ENCODE measurements at places on chromosomes 6 and 20. TPM values are rescaled to one million over a fixed set of nuclear protein-coding genes. Genes with fewer than 3 reads are reported as not detected.

DNA sequence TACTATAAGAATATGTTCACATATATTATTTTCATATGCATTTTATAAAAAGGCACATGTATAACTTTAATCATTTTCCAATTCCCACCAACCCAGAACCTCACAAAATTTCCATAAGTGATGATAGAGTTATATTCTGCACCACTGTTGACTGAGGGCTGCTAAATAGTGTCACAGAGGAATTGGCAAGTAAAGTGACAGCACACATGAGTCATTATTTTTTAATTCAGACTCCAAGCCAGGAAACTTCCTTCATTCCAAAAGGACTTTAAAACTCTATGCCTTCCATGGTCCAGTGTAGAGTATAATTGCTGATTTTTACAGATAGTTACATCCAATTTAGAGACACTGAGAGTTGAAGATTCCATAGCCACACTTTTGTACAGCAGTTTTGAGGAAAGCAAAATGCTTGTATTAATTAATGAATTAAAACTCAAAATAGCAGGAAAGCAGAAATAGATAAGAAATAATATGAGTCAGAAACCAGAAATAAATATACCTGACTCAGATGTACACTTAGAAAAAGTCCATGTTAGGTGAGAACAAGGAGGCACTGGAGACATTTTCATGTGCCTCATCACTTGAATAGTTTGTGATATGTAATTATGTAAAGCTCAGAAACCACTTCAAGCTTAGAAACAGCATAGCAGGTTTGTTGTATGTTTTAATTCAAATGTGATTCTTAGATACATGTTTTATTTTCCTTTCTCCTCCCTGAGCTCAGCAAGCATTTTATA is 425.2 kb upstream of the OPRM1 start:
- H3K4me1 ChIP-seq: no peaks in the 10 kb centered on the region
- H3K27ac ChIP-seq: no peak overlapping the region
- no peak overlapping the region for H3K4me3 ChIP-seq
- DNase-seq: no peak
- H3K27me3 ChIP-seq: no peaks in the 10 kb centered on the region
- no peaks in the 10 kb centered on the region for H3K36me3 ChIP-seq

GRCh38 chr6:46998436-46999017 is 43.6 kb downstream of the ADGRF1 start:
- no peaks in the 10 kb centered on the region for H3K36me3 ChIP-seq
- no peak overlapping the region for H3K27ac ChIP-seq
- no peak for DNase-seq
- no peak overlapping the region for H3K4me3 ChIP-seq

The HTR1B gene
- total RNA-seq: not detected

GRCh38 chr6:46491628-46492547 is 639 bp upstream of the RCAN2 start:
- DNase-seq: no peak
- peak overlapping the region; percentile 66 for H3K4me3 ChIP-seq
- H3K36me3 ChIP-seq: peaks cover 5% of the 10 kb centered on the region

The CDSN gene
- not detected for total RNA-seq

DNA sequence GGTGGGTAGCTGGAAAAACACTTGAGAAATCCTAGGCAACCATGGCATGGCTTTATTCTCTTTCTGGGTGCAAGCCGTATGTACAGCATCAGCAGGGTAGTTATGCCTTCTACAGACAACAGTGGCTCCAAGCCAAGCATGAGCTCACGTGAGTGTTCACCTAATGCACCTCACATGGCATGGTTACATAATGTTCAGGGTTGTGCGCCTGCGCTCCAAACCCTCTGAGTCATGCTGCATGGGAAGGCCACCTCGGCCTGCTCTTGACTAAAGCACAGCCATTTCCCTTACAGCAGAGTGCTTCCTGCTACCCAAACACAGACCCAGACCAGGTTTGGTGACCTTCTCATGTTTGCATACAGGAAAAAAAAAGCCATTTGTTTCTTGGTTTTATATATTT is 96.2 kb downstream of the VIP start:
- H3K4me3 ChIP-seq: no peak overlapping the region
- peaks cover under 1% of the 10 kb centered on the region for H3K27me3 ChIP-seq
- no peaks in the 10 kb centered on the region for H3K4me1 ChIP-seq

DNA sequence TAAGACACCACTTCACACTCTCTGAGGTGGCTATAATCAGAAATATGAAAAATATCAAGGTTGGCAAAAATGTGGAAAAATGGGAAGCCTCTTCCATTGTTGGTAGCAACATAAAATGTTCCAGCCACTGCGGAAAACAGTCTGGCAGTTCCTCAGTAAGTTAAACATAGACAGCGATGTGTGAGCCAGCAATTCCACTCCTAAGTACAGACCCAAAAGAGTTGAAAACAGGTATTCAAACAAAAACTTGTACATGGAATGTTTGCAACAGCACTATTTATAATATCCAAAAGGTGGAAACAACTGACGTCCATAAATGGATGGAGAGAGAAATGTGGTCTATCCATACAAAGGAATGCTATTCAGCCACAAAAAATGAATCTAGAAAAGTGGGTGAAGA is 7.4 kb upstream of the PPDPF start:
- H3K4me1 ChIP-seq: peaks cover 3% of the 10 kb centered on the region
- H3K36me3 ChIP-seq: peaks cover 2% of the 10 kb centered on the region
- H3K4me3 ChIP-seq: no peak overlapping the region

DNA sequence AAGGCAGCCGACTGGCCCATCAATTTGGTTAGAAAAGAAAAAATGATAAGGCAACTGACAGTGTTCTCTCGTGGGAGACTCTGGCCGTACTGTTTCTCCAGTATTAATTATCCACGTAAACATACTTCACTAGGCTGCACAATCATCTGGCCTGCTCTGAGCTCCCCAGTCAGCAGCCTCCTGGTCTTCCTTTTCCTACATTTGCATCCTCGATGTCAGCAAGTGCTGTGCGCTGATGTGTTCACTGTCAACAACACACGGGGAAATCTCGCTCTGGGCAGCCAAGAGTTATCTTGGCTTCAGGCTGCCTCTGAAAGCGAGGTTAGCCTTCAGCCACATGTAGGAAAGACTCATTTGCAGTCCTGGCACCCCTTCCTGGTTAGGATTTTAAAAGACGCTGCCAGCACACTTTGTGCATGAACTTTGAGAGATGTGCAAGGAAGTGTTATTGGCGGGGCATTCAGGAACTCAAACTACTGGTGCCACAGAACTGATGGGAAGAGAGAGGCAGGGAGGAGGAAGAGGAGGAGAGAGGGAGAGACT is 460.5 kb upstream of the ARID1B start:
- H3K36me3 ChIP-seq: no peaks in the 10 kb centered on the region
- H3K27me3 ChIP-seq: no peaks in the 10 kb centered on the region
- H3K4me3 ChIP-seq: no peak overlapping the region
